NCI-H2081 treated with DMSO at 0.1 percent for 48 hours (cell line): ENCODE measurements at places on chromosomes 5 and 9.

- DNase-seq, result no peak
Observed at GRCh38 chr9:99259231-99259918, 37.3 kb downstream of the SEC61B start.

DNA sequence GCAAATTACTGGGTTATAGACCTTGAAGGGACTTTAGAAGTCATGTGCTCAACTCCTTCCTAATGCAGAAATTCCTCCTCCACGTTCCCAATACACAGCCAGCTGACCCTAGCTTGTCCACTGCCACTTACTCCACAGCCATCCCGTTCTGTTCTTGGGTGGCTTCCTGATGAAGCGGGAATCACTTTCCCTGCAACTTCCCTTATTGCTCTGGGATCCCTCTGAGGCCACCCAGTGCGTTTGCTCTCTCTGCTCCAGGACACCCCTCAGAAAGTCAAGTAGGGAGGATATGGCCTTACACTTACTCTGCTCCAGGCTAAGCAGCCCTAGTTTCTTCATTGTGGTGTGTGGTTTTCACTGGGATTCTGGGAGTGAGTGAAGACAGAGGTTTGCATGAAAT is 55.5 kb downstream of the GALNT12 start:
- no peak for DNase-seq

- DNase-seq, result no peak
Observed at GRCh38 chr5:72352616-72353015, 32.4 kb downstream of the PTCD2 start.

DNA sequence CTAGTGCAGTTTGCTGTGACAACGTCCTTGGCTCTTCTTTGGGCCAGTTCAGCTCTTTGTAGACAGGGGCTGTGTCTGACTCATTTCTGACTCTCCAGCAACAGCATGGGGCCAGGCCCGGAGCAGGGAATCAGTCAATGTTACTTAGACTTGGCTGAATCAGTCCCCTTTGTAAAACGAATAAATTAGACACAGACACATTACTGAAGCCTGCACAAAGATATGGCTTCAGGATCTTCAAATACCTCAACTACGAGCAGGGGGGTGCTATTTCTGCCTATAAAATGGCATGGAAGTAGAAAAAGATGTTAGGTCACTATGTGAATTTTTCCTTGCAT is 204.7 kb downstream of the TTLL11 start:
- no peak for DNase-seq

DNA sequence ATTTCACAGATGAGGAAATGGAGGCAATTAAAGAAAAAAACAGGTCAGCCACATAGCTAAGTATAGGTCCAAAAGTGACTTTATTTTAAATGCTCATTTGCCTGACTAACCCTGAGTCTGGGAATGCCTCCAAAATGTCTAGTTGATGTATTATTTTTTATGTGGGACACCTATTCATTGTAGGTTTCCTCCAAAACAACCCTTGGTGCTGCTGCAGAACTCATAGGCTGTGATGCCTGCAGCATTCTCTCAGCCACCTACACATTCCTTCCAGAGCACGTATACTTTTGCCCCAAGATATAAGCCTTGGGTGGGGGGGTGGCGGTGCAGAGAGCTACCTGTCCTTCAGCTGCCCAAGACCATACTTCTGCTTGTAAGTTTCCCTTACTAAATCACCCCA is 77.4 kb downstream of the MSX2 start:
- no peak for DNase-seq

DNA sequence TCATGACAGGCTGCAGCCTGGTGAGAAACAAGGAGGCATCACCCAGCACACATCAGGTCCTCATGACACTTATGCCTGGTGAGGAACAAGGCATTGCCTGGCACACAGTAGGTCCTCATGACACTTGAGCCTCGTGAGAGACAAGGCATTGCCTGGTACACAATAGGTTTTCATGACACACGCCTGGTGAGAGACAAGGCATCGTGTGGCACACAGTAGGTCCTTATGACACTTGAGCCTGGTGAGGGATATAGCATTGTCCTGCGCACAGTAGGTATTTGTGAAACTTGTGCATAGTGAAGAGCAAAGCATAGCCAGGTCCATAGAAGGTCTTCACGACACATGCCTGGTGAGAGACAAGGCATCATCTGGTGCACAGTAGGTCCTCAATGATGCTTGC is 23.5 kb downstream of the WHRN start:
- DNase-seq, result no peak

GRCh38 chr9:16275795-16276624 is 594.5 kb downstream of the BNC2 start:
- DNase-seq, result no peak

- DNase-seq, result no peak
Observed at GRCh38 chr5:109177227-109177626, 232.5 kb downstream of the PJA2 start.

GRCh38 chr5:153824909-153825308 is 213.8 kb downstream of the FAM114A2 start:
- no peak for DNase-seq

DNA sequence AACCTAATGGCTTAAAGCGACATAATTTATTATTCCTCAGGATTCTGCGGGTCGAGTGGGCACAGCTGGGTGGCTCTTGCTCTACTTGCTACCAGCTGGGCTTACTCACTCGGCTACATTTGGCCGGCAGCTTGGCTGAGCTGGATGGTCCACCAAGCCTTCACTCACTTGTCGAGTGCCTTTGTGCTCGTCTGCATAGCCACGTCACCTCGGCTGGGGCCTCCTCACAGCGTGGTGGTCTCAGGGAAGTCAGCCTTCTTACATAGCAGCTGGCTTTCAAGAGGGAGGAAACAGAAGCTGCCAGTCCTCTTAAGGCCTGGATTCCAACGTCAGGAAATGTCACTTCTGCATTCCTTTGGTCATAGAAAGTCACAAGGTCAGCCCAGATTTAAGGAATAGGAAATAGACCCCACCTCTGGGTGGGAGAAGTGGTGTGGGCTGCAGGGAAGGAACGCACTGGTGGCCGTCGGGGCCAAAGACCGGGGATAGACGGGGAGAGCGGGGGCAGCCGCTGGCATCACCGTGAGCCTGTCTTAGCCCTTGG is 75.1 kb upstream of the RUFY1 start:
- DNase-seq, result no peak

DNA sequence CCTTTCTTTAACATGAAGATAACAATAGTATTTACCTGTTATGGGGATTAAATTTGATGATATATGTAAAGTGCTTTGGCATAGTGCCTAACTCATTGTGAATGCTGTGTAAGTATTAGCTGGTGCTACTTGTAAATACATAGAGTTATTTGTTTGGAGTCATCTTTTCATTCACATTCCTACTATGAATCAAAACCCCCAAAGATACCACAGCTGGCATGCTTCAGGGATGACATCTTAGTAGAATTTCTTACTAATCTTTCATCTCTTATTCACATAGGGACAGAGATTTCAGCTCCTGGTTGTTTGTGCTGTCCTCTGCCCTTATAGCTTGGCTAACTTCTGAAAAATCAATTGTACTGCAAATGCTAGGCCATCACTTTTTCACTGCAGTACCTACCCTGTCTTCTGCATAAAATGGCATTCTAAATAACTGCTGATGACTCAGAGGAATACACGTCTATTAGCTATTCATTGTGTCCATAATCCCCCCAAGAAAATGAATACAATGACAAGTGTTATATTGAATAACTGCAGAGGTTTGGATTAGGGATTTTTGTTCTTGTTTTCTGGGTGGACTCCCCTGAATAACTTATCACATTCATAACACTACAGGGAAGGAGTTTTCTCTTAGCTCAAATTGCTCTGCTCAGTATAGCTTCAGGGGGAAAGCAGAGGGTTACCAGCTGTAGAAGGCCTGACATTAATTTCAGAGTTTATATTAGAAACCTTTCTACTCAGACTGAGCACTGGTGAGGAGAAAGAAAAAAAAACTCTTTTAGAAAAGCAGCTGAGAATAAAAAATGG is 192.2 kb upstream of the C9orf72 start:
- no peak for DNase-seq

DNA sequence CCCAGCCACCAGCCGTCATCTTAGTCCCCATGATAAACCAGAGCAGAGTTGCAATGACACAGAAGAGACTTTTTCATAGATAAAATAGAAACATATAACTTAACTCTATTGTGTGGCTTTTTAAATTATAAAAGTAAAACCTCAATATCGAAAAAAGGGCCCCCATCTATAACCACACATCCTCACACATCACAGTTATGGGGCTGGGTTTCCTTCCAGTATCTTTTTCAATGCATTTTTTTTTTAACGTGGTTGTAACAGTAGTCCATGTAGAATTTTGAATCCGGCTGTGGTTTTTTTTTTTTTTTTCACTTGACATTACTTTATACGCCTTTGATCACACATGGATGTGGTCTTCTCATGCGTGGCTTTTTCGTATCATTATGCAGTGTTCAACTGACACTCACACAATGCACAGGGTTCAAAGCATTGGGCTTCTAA is 77.4 kb downstream of the CFAP77 start:
- DNase-seq, result no peak

- no peak for DNase-seq
Observed at GRCh38 chr9:101477214-101477613, 41.6 kb upstream of the ALDOB start.

DNA sequence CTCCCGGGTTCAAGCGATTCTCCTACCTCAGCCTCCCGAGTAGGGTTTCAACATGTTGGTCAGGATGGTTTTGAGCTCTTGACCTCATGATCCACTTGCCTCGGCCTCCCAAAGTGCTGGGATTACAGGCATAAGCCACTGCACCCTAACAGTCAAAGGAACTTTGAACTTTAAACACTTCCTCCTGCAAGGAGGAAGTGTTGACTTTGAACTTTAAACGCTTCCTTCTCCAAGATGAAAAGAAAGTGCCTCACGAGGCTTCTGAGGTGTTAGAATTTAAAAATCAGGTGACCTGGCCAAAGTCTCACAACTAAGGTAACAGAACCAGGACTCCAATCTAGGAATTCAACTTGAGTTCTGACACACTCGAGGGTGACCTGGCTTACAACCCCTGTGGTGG is 150.9 kb downstream of the BRINP1 start:
- no peak for DNase-seq

DNA sequence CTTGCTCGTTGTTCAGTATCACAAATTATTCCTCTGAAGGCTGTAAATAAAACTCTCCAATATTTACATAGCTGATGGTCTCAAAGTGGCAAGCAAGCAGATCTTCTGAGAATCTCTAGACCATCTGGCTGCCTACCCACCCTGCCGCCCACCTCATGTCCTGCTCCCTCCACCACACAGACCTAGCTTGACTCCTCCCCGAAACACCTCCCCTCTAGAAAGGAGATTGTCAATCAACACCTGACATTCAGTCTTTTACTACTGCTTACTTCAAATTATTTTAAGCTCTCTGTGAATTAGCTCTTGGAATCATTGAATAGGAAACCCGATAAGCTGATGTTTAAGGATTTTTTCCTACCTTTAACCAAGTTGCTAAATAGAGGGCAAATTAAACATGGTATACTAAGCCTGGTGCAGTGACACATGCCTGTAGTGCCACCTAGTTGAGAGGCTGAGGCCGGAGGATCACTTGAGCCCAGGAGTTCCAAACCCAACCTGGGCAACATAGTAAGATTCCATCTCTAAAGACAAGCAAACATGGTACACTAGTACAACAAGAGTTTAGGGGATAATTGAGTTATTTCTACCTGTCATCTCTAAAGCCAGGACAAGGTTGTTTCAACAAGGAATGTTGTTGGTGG is 10.9 kb upstream of the SOWAHA start:
- no peak for DNase-seq

- DNase-seq, result no peak
Observed at GRCh38 chr5:53934151-53934820, 373.8 kb downstream of the NDUFS4 start.

- no peak for DNase-seq
Observed at GRCh38 chr5:138490648-138491283, 25.5 kb downstream of the EGR1 start.

DNA sequence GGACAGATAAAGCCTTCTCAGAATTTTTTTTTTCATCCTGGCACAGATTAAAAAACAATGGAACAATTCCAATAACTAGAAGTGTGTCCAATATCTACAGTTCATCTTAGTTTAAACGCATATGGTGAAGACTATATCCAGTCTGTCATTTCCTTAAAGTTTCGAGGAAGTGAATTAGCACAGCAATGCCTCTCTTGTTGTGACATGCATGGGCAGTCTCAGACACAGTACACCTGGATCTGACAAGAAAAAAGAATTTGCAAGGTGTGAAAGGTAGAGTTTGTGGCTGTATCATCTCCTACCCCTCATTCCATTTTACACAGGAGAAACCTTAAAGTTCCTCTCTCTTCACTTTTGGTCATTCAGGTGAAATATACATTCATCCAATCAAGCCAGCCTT is 100.6 kb upstream of the ADAMTS19 start:
- DNase-seq, result no peak

DNA sequence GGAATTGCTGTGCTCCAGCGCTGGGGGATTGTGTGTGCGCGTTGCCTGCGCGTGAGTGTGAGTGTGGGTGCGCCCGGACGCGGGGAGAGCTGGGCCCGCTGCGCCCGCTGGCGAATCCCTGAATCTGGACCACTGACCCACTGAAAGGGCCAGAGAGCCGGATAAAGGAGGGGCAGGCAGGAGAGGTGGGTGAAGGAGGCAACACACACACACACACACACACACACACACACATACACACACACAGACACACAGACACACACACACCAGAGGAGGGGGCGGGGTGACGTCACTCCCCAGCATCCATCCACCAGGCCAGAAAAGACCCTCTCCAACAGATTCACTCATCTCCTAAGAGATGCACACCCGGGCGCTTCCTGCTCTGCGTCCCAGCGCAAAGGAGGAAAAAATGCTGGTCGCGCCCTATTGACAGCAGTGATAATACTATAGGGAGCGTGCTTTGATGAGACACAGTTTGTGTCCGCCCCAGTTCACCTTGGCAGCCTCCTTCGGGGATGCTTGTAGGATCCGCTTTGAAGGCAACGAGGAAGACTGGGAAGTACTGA is 1059.1 kb upstream of the DMAC1 start:
- no peak for DNase-seq

DNA sequence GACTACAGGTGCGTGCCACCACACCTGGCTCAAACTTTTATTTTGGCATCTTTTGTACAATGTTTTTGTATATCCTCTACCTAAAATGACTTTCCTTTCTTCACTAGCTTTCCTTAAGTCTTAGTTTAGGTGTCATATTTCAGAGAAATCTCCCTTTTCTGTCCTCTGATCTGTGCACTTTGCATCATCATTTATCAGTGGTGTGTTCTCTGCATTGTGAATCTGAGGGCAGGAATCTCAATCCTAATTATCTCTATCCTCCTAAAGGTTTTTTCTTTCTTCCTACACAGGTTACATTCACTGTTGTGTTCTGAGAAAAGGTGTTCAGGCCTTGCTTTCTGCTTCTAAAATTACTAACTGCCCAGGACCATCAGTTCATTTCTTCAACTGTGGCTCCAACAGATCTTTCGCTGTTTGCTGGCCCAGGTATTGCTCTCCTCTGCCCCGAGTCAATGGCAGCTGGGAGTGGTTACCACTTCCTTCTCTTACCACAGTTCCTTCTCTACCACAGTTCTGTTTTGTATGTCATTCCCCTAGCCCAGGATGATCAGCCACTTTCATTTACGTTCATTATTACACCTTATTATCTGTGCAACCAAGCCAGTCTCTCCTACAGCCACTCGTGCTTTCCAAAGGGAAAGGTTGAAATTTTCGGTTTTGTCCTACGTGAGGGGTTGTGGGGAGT is 14.0 kb downstream of the TGFBR1 start:
- DNase-seq, result no peak
